ENCODE measurements at places on chromosomes 5 and 9.
A peak's percentile ranks its signal among the peaks of the same experiment; 100 is the strongest.

- DNase-seq = peak; percentile 76
These were observed 88.3 kb upstream of the PRDM9 start for GRCh38 chr5:23419115-23419514.

- peak; percentile 86 for DNase-seq
These were observed 31.0 kb upstream of the GABRP start for GRCh38 chr5:170752257-170753215.

DNA sequence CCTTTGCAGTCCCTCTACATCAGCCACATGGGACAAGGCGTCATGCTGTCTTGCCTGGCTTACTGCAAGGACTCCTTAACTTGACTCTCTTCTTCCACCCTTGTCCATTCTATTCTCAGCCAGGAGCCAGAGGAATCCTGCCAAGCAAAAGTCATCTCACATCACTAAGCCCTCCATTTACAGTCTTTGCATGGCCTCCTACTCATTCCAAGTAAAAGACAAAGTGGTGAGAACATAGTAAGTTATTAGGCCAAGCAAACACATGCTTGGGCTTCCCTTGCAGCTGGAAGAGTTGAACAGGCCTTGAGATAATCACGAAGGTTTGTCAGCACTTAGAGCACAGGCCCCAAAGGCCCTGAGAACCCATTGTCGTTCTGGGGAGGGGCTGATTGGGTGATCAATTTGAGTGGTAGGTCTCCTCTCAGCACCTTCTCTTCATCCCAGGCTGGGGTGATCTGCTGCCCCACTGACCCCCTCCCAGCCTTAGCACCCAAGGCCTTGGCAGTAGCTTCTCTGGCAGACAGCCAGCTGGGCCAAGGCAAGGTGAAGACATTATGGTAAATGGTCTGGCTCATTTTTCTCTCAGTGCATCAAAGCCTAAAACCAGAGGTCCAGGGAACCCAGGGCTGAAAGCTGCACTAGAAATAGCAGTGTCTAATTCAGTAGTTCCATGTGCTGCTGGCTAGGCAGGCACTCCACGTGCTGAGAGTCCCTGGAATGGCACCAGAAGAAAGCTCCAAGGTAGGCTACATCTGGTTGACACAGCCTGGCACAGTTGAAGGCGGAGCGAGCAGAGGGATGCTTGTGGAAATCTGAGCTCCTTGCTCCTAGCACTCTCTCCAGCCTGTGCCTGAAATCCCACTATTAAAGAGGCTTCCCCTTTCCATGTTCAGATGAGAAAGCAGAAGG is 121.4 kb downstream of the ASTN2 start:
- no peak for DNase-seq

- DNase-seq = no peak
These were observed 122.4 kb upstream of the PRDM9 start for GRCh38 chr5:23385036-23385435.

DNA sequence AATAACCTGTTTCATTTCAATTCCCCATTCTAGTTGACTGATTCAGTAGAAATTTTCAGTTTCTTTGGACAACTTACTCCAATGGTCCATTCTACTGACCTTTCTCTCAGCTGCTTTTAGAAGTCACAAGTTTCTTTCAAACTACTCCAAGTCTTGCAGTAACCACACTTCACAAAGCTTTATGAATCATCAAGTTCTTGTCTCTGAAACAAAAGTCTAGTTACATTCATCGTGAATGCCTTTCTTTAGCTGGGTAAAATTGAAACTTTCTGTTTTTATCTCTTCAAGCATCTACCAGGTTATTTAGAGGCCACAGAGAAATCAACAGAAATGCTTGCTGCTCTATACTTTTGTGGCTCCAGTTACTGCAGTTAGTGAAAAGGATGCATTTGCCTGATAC is 405.4 kb downstream of the TMEM232 start:
- no peak for DNase-seq

DNA sequence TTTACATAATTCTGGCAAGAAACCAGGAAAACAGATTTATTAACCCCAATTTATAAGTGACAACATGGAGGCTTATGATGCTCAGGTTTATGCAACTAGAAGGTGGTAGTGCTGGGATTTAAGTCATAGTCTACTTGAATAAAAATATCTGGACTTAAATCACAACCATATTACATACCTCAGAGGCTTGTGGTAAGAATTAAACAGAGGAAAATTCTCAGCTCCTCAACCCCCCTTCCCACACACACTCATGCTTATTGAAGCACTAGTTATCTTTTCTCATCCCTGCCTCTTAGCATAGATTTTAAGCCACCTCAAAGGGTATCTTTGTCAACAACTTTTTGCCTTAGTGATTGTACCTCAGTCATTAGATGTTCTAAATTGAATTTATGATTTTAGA is 731.0 kb downstream of the PRELID2 start:
- no peak for DNase-seq

DNA sequence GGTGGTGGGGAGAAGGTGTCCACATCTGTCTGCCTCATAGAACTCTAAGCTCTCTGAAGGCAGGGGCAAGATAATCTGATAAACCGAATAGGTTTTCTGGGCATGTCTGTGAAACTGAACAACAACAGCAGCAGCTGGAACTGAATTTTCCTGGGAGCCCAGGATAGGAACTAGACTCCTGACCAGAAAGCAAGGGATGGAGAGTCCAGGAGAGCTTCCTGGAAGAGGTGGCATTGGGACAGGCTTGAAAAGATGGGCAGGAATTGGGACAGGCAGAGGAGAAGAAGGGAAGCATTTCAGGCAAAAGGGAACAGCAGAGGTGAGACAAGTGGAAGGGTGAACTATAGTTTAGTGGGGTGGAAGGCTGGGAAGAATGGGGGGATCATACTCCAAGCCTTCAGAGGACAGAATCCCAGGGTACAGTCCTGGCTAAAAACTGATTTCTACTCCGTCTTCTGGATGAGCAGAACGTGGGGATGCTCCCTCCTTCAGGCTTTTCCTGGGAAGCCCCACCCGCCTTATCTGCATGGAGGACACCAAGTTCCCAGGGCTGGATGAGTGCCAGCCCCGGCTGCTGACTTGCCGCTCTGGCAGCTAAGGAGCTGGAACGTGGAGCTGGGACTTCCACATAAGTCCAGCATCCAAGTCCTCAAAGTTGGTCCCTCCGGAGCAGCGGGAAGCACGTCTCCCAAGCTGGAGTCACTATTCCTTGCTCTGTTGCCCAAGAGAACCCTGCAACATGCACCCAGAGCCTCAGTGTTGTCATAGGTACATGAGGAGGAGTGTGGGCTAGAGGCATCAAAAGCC is 13.9 kb upstream of the KIF12 start:
- DNase-seq = no peak

- no peak for DNase-seq
These were observed 422.7 kb upstream of the PIK3R1 start for GRCh38 chr5:67792891-67793290.

- DNase-seq = no peak
These were observed 210.1 kb downstream of the ZNF608 start for GRCh38 chr5:124536333-124536732.

GRCh38 chr5:11892832-11893231 is 11.4 kb downstream of the CTNND2 start:
- DNase-seq = no peak

GRCh38 chr5:146533260-146533857 is 17.4 kb upstream of the GPR151 start:
- peak; percentile 62 for DNase-seq

DNA sequence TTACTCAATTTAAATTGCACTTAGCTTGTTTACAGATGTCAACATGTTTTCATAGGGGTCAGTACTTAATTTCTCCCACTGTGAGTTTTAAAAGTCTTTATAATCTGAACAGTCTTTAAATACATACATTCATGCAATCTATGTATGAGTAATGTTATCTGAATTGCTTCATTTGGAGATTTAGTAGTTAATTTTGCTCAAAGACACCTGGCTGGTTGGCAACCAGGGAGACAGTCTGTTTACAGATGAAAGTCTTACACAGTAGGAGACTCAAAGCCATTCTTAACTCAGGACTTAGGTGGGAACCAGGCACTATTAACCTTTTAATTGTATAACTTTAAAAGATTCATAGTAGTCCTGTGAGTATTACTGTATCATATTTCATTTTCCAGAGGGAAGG is 29.3 kb downstream of the DAB2 start:
- no peak for DNase-seq

DNA sequence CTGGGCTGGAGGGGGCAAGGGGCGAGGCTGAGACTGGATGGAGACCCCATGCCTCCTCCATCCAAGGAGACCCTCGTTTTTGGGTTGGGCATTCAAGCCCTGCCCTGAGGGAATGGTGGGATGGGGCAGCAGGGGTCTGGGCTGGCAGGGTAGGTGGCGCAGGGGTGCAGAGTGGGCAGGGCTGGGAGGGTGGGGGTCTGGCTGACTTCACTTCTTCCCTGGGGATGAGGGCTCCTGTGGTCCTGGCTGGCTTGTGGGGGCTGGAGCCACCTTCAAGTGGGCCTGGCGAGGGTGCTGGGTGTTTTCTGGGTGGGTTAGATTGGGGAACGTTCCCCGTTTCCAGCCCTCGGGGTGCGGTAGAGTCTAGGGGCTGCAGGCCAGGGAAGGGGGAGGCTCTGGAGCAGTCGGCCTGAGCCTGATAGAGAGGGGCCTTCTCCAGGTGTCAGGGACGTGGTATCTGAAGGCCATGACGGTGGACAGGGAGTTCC is 412 bp downstream of the LCN1 start:
- no peak for DNase-seq

DNA sequence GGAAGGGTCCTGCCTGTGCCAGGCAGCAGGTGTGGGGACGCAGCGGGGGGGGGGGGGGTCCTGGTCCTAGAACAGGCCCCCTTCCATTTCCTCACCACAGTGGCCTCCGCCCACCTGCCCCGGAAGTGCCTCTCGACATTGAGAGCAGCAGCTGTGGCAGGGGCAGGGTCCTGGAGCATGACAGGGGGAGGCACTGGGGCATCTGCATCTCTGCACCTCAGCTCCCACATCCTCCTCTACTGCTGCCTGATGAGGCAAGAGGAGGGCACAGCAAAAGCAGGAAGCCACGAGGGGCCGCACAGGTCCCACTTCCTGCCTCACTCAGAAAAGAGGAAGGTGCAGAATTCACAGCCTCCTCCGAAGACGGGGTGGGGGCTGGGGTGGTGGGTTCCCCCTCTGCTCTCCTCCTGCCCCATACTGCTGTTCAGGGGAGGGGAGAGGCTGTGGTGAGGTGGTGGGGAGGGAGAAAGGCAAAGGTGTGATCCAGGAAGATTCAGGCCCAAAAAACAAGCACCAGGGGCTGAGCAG is 14.8 kb downstream of the AKNA start:
- no peak for DNase-seq

- DNase-seq = no peak
These were observed 97.7 kb upstream of the SMARCA2 start for GRCh38 chr9:1917396-1917935.

DNA sequence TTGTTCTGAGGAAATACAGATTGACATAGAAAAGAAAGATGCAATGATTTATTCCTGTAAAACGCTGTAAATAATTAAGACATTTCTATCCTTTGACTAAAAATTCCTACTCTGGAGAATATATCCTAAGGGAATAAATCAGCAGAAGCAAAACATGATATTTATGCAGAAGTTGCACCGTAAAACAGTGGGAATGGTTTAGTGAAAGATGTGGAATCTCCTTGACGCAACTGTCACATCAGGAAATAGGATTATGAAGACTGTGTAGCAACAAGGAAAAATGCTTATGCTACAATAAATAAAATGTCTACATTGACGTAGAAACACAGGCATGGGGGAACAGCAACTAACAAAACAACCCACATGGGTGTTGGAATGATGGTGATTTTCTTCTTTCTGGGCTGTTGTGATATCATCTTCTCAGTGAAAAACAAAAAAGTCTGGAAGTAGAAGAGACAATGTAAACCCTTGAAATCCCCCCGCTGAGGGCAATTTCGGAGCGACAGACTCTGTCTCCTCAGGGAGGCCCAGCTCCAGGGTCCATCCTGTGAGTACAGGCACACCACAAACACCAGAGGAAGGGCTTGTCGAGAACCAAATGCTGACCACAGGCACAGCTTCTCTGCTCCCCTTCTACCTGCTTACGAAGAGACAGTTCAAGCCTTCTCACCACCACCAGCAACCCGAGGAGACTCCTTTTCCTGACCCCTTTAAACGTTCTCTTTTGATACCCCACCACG is 25.2 kb downstream of the COL23A1 start:
- DNase-seq = no peak

- no peak for DNase-seq
These were observed 202.7 kb upstream of the RGMB start for GRCh38 chr5:98570661-98571191.

DNA sequence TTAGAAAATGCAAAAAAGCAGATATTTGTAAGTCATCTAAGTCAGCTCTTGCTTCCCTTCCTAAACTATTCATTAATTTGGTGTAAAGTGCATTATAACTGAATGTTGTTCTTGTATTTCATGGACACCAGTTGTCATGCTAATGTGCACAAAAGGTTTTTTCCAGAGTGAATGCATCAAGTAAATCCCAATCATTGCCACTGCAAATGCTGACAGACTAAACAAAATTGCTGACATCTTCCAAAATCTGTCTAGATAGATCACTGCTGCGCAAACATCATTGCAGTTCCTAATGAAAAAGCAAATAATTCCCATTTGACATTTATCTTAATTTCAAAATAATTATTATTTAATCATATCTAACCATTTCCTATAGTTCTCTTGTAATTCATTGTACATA is 161.7 kb downstream of the PDE4D start:
- DNase-seq = no peak

- peak; percentile 63 for DNase-seq
These were observed 104.2 kb downstream of the PPARGC1B start for GRCh38 chr5:149834246-149834855.

- DNase-seq = no peak
These were observed 55.9 kb downstream of the FNBP1 start for GRCh38 chr9:129987047-129987446.

DNA sequence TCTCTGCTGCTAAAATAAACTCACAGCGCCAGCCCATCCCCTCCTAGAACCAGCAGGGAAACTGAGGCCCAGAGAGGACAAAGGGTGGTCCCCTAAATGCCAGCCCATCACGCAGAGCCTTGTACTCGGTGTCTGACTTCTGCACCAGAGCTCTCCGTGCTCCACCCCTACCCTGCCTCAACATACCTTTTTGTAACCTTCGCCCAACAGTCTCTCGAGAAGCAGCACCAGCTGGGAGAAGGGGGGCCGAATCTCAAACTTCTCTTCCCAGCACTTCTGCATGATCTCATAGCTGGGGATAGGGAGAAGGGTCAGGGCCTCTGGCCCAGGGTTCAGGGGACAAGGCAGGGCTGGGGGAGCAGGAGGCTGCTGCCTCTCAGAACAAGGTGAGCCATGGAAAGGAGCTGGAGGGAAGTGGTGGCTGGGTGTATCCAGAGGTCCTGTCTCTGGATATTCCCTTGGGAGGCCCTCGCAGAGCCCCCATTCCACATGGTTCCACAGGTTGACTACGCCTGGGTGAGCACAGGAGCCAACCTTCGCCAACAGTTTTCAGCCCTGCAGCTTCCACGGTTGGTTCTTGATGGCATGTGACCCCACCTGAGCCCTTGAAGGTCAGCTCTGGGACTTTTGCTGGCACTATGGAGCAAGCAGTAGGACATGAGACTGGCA is 32.3 kb upstream of the CSF1R start:
- no peak for DNase-seq

DNA sequence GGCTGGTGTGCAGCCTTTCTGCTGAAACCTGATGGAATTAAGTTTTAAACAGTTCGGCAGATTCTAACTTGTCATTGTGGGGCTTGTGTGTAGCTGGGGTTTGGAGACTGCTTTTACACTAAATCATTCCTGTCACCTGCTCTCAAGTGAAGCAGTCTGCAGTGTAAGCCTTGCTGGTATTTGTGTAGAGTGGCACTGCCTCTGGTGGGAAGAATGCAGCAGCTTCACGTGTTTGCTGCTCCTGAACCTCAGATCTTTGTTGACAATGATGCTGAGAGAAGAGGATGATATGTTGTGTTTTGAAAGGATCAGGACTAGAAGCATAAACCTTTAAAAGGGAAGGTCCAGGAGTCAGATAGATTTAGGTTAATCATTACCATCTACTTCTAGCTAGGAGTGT is 88.1 kb downstream of the KDM4C start:
- DNase-seq = no peak

All from COR-L47 (cell line).